ENCODE measurements at places on chromosomes 7 and 10.

DNA sequence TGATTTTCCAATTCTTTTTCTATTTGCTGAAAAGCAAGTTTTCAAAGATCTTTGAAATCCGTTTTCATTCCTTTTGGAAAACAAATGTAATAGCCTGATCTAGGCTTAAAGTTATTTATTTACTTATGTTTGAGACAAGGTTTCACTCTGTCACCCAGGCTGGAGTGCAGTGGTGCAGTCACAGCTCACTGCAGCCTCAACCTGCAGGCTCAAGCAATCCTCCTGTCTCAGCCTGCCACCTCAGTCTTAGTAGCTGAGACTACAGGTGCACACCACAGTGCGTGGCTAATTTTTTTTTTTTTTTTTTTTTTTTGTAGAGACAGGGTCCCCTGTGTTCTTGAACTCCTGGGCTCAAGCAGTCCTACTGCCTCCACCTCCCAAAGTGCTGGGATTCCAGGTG lies 4.6 kb downstream of the ST7 start:
- no peak for DNase-seq

GRCh38 chr7:42567051-42567450 lies 330.0 kb upstream of the GLI3 start:
- DNase-seq, result no peak

DNA sequence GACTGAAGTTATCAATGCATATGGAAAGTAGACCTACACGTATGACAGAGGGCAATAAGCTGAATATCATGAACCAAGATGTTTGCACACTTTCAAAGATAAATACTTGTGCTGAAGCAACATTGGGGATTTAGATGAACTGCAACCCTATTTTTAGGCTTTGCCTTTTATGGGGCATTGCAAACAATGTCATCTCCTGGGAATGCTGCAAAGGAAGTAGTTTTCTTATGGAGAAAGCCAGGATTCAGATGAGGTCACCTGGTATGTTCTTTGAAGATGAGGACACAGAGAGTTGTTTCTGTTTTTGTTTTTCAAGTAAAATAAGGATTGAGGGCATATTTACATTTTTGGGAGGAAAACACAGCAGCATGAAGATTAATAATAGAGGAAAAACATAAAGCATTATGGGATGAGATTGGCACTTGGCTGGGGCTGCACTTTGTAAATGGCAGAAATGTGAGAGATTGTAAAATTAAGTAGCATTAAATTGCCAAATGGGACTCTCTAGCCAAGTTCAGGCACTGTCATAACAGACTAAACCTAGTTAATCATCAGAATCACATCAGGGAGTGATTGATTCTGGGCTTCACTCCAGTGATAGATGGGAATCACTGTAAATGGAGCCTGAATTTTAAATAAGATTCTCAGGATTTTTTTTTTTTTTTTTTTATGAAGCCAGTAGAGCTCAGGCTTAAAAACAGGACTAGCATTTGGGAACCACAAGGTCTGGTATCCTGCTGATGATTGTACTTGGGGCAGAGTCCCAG lies 63.1 kb downstream of the MALRD1 start:
- DNase-seq, result no peak

DNA sequence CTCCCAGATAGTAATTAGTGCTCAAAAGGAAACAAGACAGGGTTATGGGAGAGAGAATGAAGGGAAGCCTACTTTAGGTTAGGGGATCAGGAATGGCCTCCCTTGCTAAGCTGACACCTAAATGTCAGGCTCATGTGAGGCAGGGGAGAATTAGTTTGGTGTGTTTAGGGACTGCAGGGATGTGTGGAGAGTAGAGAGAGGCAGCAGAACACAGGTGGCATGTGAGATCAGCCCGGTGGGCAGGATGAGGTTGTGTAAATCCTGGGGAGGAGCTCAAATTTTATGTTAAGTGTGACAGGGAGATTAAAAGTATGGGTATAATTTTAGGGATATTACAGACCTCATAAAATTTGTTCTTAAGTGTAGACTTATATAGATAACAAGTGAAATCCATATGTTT lies 56.2 kb upstream of the ZNF438 start:
- DNase-seq, result no peak

- DNase-seq, result no peak
These were observed 13.2 kb downstream of the PFKFB3 start for GRCh38 chr10:6215683-6216484.

DNA sequence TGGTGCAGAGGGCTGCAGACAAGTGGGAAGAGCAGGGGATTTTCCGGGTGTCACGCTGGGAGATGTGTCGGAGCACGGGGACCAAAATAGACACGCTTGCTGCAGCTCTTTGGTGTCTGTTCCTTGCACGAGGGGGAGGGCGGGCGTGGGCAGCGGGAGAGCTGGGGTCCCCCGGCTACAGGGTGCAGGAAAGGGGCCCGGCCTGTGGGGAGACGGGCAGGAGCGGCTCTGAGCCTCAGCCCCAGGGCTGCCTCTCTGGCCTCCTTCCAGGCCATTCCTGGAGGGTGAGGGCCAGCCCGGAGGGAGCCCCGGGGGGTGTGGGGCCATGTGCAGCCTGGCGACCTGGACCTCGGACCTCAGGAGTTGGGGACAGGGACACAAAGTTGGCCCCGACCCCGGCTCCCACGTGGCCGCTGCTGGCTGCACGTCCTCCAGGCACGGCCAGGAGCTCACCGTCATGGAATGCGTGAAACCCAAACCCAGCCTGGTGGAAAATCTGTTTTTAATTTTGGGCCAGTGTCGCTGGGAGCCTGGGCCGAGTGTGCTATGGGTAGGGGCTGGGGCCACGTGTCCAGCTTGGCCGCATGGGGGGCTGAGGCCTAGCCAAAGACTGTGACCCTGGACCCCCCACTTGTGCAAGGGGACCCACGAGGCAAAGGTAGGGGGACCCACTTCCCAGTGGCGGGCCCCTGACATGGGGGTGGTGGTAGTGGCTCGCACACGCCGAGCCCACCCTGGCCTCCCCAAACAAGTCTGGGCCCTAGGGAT lies 6.6 kb downstream of the TTYH3 start:
- DNase-seq, result peak; percentile 27

- no peak for DNase-seq
These were observed 58.1 kb upstream of the SORCS3 start for GRCh38 chr10:104582966-104583365.

DNA sequence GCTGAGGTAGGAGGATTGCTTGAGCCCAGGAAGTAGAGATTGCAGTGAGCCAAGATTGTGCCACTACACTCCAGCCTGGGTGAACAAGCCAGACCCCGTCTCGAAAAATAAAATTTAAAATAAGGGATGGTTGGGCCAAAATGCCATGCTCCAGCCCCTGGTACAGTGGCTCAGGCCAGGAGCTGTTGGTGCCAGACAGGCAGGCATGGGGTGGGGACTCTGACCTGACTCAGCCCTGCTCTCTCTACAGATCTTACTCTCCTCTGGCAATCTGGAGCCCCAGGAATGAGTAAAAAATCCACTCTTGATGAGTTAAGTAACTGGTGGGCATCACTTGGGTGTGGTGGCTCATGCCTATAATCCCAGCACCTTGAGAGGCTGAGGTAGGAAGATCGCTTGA lies 8.4 kb upstream of the TMEM120A start:
- DNase-seq, result no peak

DNA sequence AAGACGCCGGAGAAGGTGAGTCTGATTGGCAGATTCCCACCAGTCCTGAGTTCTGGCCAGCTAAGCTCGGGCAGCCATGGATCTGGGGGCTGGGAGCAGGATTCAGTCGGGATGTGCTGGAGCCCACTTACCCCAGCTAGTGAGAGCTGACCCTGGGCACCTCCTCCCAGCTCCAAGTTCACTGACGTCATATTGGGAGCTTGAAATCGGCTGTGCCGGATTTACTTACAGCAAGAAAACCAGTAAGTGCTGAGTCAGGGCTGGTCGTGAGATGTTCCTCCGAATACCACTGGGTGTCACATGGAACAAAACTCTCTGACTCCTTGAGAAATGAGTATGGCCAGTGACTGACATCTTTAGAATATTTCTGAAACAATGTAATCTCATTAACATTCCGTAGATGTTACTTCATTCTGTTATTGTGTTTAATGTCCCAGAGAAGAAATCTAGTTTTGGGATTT lies 621.2 kb downstream of the SDK1 start:
- peak; percentile 5 for DNase-seq

DNA sequence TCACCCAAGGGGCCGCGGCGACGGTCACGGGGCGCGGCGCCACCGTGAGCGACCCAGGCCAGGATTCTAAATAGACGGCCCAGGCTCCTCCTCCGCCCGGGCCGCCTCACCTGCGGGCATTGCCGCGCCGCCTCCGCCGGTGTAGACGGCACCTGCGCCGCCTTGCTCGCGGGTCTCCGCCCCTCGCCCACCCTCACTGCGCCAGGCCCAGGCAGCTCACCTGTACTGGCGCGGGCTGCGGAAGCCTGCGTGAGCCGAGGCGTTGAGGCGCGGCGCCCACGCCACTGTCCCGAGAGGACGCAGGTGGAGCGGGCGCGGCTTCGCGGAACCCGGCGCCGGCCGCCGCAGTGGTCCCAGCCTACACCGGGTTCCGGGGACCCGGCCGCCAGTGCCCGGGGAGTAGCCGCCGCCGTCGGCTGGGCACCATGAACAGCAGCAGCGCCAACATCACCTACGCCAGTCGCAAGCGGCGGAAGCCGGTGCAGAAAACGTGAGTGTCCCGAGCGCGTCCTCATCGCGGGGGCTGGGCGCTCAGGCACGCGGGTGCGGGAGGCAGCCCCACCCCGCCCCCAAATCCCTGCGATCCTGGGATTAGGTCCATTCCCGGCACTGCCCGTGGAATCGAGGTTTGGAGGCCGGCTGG lies 509 bp downstream of the AHR start:
- DNase-seq, result peak; percentile 22

GRCh38 chr7:138726288-138726687 lies 25.1 kb upstream of the SVOPL start:
- DNase-seq, result no peak

DNA sequence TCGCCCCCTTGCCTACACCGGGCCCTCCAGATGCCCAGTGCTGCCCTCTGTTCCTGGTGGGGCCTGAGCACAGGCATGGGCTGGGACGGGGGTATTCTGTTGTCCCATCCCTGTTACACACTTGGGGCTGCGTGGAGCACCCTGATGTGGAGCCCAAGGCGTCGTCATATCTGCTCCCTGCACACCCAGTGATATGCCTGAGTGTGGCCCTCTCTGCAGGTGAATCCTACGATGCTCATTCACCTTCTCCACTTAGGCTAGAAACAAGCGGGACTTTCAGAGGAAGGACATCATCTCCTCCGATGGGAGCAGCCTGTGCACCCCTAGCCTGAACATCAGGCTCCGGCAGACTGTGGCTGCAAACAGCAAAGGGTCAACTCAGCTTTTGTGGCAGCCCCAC lies 91.0 kb upstream of the NPTX2 start:
- DNase-seq, result no peak

GRCh38 chr10:60703266-60704041 lies 74.8 kb upstream of the CDK1 start:
- no peak for DNase-seq

DNA sequence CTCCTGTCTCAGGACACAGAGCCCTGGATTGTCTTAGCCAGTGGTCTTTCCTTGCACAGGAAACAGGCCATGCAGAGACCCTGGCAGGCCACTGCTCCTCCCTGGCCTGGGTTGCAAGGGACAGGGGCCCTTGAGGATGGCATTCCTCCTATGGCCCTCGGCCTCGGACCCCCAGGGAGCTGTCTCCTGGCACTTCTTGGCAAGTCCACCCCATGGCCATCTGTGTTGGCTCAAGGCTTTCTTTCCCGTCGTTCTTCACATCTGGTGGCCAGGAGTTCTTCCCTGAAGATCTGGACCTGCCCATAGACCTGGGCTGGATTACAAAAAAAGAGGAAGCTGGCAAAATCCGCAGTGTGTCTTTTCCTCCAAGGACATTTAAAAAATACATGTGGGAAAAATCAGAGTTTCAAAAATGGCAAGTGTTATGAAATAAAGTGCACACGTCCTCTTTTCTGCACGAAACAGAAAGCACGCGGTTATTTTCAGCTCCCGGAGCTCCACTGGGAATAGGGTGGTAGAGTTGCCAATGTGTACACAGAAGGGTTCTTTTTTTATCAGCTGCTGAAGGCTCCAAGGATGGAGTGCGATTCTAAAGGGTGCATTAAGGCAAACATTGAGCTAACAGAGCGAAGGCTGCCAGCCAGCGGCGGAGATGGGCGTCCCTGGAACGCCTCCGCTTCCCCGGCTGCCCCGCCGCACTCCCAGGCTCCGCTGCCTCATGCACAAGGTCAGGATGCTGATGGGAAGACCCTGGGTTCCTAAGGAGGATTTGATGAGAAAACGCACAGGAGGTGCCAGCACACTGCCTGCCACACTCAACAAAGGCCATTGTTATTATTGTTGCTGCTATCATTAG lies 62.8 kb upstream of the FAM20C start:
- no peak for DNase-seq

DNA sequence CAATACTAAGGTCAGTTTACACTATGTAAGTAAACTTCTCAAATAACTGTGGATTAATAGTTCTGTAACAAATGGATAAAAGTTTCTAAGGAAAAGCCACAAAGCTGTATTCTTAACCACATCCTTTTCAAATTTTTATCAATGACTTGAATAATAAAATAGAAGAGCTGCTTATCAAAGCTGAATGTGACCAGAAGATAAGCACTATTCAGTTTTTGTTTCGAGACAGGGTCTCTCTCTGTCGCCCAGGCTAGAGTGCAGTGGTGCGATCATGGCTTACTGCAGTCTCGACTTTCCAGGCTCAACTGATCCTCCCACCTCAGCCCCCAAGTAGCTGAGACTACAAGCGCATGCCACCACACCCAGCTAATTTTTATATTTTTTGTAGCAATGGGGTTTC lies 17.0 kb downstream of the UPF2 start:
- DNase-seq, result no peak

- no peak for DNase-seq
These were observed 81.6 kb downstream of the CDK14 start for GRCh38 chr7:90677486-90678404.

- DNase-seq, result no peak
These were observed 17.9 kb upstream of the BAIAP2L1 start for GRCh38 chr7:98418636-98419315.

GRCh38 chr10:70879207-70879606 lies 9.2 kb downstream of the PCBD1 start:
- DNase-seq, result no peak

DNA sequence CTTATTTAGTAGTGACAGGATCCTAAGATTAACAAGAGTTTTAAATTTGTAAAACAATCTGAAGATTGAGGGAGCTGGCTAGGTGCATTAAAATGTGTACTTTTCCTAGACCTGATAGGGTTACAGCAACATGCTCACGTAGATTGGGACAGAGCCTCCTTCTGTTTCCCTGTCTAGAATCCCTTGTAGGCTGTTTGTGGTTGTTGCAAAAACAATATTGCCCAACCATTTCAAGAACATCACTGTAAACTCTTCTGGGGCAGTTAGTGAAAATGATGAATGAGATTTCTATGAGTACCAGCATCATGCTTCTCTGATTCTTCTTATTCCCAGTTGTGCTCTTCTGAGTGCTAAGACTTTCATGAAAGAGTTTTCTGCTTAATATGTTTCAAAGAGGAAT lies 14.7 kb upstream of the CPED1 start:
- DNase-seq, result no peak
